ENCODE measurements at places on chromosomes 4 and X.

DNA sequence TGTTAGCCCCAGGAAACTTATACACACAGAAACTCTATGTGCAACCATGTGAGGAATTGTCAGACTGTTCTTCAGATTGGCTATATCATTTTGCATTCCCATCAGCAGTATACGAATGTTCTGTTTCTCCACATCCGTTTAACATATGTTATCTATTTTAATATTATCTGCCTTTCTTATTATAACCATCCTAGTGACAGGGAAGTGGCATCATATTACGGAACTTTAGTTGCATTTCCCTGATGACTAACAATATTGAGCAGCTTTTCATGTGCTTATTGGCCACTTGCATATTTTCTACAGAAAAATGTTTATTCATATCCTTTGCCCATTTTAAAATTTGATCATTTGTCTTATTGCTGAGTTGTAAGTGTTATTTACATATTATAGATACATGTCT, 36.5 kb upstream of the IL15 start:
- DNase-seq = no peak

DNA sequence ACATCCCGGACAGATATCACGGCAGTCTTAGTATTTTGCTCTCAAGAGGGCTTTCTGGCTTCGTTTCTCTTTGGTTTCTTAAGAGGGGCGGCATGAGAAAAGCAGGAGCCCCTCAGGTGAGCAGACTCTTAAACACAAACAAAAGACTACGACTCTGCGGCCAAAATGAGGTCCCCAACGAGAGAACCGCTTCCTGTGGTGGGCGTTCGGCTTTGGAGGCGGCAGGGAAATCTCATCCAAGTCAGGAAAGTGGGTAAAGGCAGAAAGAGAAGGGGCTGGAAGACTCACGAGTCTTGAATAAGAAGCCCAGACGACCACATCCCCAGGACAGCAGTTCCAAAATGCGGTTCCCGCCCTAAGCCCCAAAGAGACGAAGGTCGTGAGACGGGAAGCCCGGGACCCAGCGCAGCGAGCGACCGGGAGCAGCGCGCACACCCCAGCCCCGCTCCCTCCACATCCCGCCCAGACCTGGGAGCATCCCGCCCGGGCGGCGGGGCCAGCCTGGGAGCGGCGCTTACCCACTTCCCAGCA, 409 bp downstream of the UGDH start:
- DNase-seq = no peak

DNA sequence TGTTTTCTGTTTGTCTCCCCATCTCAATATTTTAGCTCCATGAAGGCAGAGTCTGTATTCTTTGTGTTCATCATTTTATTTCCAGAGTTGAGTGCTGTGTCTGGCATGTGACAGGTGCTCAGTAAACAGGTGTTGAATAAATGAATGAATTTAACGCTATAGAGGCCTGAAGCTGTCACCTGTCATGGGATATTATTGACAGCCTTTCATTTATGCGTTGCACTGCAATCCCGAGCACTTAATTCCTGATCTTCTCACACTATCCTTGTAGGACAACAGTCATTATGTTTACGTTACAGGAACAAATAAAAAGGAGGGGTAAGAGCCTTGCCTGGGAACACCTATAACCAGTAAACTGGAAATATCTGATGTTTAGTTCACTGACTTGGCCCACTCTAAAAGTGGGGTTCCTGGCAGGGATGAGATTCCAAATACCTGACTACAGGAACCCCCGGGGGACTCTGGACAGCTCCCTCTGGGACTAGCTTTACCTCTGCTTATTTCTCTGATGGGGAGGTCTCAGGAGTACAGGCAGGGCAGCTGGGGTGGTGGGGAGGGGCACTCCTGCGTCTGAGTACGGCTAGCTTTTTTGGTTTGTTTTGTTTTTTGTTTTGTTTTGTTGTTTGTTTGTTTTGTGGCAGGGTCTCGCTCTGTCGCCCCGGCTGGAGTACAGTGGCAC, 36.6 kb downstream of the SEL1L3 start:
- DNase-seq = no peak

- no peak for DNase-seq
Observed at GRCh38 chr4:169758401-169758962, 738 bp upstream of the HPF1 start.

DNA sequence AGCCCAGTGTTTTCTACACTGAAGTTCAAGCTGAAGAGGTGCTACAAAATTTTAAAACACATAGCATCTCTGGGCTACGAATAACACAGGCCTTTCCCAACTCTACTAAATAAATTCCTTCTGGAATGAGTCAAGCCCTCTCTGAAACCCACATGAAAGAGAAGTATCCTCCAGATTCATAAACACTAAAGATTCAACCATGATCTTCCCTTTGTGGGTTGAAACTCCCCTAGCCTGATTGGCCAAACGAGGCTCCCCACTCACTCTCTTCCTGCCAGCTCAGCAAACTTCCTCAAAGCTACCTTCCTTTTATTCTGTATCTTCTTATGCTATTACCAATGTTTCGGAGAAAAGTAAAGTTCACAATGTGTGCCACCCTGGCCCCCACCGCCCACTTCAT, 95.4 kb downstream of the NKX6-1 start:
- no peak for DNase-seq

DNA sequence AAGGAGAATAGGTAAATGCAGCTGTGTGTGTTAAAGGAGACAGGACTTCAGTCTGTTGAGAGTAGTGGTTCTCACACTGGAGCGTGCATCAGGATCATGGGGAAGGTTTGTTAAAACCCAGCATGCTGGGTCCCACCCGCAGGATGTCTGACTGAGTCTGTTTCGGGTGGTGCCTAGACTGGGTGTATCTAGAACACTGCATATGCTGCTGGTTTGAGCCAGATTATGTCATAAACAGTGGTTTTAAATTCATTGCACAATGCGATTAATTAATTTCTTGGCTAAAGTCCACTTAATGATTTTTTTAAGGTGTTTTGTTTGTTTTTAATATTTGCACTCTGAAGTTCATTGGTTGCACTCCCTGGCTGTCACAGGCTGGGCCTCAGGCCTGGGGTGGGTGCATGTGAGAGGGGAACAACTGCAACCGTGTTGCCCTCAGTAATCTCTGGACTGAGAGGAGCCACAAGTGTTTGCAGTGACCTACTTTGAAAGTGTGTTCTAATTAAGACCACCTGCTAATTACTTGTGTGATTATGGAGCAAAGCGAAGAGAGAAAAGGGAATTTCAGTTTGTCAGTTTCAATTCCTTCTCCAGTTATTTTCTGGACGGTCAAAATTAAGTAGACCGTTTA, 8.3 kb downstream of the HCCS start:
- DNase-seq = no peak
